ENCODE measurements at places on chromosomes 12 and 14.
A peak's percentile ranks its signal among the peaks of the same experiment; 100 is the strongest.

DNA sequence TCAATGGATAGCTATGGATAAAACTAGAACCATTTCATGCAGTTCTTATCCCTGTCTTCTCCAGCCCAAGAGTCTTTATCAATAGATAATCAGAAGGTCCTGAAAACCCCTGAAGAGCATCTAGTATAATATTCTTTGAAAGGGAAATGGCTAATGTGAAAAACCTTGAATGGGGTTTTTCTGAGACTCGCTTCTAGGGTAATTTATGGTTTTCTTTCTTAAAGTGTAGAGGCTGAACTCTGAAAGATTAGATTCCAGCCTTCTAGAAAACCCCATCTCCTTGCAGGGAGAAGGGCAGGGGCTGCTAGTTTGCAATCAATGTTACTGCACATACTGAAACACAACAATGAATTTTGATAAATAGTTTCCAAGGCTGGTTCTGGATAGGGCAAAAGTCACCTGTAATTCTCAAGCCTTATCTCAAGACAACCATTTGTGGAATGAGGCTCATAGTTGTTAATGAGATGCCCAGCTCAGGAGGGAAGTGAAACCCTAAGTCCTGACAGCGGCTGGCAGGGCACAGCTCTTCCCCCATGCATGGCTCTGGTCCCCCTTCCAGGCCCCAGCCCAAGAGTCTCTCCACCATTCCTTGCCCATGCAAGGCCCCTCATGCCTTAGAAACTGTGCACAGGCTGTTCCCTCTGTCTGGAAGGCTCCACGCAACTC, 33.7 kb upstream of the PYGL start:
- no peak for DNase-seq
- no peaks in the 10 kb centered on the region for H3K4me1 ChIP-seq
- no peaks in the 10 kb centered on the region for H3K36me3 ChIP-seq
- H3K4me3 ChIP-seq: no peak overlapping the region
- H3K27ac ChIP-seq: no peak overlapping the region

GRCh38 chr12:25386831-25387731, 136.4 kb upstream of the KRAS start:
- DNase-seq: peak; percentile 58
- peak overlapping the region; percentile 96 for H3K4me3 ChIP-seq
- no peaks in the 10 kb centered on the region for H3K27me3 ChIP-seq
- peak overlapping the region; percentile 100 for H3K27ac ChIP-seq
- no peaks in the 10 kb centered on the region for H3K36me3 ChIP-seq

- no peak overlapping the region for H3K4me3 ChIP-seq
- no peaks in the 10 kb centered on the region for H3K4me1 ChIP-seq
- no peaks in the 10 kb centered on the region for H3K36me3 ChIP-seq
- DNase-seq: no peak
Observed at GRCh38 chr14:85300107-85300506, 229.8 kb upstream of the FLRT2 start.

DNA sequence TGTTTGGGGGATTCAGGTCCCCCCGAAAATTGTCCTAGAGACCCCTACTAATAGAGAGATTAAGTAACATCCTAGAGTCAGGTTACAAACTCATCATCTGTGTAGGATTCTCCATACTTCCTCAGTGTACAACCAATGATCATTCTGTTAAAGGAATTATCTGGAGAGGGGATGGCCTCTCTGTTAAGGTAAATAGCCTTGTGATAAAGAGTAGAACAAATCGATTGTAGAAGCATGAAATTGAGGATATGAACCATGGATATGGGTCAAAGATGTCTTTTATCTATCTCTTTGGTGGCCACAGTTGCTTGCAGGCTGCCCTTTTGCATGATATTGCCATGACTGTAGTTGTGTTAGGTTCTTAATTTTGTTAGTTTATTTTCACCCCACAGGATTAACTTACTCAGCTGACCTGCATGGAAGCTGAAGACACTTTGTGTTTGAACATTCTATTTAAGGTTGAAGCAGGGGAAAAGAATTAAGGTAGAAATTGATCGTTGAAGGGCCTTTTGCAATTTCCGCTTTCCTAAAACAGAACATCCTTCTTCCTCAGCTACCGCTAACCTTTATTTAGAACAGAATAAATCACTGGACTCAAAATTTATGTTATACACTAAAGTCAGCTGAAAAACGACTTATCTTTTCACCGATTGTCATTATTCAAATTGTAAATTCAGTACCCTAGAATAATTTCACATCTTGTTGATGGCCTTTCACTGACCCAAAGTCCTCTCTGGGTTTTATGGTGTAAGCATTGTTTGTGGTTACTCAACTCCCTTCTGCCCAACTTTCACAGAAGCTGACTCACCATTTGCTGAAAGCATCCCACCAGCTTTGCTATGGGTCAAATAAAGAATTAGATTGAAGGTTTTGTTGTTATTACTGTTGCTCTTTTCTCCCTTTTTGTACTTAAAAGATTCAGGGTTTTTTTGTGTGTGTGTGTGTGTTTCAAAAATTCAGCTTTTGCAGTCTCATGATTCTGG, 52.3 kb downstream of the IRAK3 start:
- H3K36me3 ChIP-seq: peaks cover 5% of the 10 kb centered on the region
- H3K27me3 ChIP-seq: peaks cover 57% of the 10 kb centered on the region
- H3K4me3 ChIP-seq: no peak overlapping the region

- H3K36me3 ChIP-seq: peaks cover 9% of the 10 kb centered on the region
- H3K27me3 ChIP-seq: peaks cover 45% of the 10 kb centered on the region
- DNase-seq: no peak
Observed at GRCh38 chr12:55227643-55228042, 6.8 kb downstream of the OR10A7 start.

All from T-helper 17 cell (primary cell).